Type B pancreatic cell (in vitro differentiated cells): ENCODE measurements at places on chromosomes 11 and 22.

DNA sequence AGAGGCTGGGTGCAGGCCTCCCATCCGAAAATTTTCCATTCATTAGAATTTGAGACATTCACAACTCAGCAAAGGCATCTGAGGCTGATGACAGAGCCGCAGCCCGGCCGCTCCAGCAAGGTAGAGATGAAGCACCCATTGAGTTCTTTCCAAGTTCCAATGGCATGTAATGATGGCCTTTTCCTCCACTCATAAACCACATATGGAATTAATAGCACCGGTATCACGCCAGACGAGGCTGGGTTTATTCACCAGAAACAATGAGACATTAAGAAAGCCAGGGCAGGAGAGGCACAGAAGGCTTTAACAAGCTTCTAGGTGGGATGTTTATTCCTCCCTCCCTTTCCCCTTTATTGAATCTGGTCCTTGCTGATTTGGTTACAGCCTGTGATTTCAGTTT, 534.4 kb downstream of the MN1 start:
- no peak for DNase-seq

DNA sequence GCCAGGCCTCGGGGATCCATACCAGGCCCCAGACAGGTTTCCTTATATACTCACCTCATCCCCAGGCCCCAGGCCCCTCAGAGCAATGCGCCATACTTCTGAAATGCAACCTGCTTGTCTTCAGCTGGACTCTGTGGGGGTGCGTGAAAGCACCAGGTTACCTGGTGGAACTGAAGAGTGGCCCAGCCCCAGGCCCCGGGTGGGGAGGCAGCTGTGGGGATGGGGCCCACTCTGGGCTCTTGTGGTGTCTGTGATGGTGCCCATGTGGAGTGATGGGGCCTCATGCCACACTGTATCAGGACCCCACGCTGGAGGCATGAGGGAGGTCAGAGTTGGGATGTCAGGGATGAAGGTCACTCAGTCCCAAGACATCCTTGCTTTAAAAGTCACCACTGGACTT, 999.0 kb downstream of the BRD1 start:
- no peak for DNase-seq

DNA sequence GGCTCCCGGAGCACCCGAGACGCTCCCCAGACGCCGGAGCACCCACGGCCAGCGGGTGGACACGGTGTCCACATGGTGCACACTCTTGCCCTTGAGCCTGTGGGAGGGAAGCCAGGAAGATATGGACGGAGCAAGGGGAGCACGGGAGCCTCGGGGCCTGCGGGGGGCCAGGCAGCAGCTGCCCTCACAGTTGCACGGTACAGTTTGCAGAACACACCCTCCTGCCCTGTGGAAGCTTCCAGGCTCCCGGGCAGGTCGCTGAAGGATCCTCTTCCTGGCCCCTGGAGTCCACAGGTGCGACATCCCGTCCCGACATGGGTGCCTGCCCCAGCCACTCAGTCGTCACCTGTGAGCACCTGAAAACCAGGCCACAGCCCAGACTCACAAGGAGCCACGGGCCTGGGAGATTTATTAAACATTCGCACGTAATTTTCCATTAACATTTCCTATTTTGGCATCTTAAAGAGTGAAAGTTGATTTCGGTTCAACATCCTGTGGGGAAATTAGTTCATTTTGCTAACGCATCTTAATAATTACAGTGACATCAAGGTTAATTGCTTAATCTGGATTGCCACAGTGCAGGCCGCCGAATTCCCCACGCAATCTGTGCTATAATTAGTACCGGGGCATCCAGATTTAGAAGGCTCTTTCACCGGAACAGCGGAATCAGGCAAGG, 253.3 kb downstream of the BRD1 start:
- peak; percentile 50 for DNase-seq

GRCh38 chr11:69374110-69374945, 80.4 kb downstream of the MYEOV start:
- peak; percentile 66 for DNase-seq

DNA sequence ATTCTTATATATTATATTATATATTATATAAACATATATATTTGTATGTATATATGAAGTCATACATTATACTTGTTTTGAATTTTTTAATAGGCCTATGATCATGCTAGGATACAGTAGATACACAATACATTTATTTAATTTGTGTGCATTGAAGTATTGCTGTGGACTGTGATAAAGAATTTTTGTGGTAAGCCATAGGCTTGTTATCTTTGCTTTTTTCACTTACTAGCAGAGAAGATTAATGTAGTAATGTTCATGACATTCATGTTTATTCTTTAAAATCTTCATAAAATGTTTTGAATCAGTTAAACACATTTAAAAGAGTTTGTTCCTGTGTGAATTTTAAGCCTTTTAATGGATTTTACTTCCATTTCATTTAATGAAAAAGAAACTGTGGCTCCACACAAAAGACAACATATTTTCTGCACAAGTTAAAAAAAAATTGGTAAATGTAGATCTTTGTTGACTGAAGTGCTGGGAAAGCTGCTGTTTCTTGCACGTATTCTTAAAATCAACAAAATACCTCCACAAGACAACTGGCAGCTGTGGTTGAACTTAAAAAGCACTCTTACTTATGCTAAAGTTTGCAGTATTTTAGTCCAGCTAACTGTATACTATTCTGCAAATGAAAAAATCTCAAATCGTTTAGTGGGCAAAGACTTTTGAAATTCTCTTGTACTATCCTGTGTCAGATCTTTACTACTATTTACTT, 156.2 kb downstream of the TMEM135 start:
- no peak for DNase-seq

- DNase-seq, result no peak
Measured at GRCh38 chr22:40653361-40653760, 16.8 kb upstream of the MRTFA start.

DNA sequence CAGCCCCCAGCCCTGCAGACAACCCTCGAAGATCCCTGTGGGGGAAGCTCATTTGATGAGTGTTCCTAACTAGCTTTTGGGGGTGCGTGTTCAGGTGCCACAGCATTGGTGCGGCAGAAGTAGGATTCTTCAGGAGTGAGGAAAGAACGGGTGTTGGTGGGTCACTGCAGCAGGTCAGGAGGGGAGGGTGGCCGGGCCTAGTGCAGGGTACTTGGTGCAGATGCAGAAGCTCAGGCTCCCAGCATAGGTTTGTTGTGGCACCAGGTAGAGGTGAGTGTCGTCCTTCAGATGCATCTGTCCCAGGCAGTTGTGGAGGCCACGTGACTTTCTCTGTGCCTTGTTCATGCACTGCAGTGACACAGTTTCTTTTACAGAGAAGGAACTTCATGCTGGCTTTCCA, 15.1 kb upstream of the ADORA2A start:
- DNase-seq, result no peak

- DNase-seq, result no peak
Measured at GRCh38 chr11:109680127-109680526, 258.1 kb downstream of the C11orf87 start.

DNA sequence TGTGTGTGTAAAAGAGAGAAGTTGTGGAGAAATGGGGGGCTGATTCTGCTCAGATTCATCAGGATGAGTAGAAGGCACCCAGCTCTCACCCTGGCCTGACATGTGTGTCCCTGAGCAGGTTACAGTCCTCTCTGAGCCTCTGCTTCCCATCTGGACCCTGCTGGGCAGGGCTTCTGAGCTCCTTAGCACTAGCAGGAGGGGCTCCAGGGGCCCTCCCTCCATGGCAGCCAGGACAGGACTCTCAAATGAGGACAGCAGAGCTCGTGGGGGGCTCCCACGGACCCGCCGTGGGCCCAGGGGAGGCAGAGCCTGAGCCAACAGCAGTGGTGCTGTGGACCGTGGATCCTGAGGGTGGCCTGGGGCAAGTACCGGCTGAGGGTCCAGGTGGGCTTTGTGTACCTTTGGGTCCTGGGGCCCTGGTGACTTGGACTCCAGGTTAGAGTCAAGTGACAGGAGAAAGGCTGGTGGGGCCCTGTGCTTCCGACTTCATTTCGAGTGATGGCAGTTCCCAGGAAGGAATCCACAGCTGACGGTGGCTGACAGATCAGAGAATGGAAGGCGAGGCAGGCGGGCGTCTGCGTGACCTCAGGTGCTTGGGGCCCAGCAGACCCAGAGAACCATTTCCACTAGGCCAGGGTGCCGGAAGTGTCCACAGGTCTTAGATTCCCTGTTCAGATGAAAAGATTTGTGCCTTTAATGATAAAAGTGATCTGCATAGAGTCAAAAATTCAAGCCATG, 21.9 kb downstream of the NEAT1 start:
- no peak for DNase-seq

DNA sequence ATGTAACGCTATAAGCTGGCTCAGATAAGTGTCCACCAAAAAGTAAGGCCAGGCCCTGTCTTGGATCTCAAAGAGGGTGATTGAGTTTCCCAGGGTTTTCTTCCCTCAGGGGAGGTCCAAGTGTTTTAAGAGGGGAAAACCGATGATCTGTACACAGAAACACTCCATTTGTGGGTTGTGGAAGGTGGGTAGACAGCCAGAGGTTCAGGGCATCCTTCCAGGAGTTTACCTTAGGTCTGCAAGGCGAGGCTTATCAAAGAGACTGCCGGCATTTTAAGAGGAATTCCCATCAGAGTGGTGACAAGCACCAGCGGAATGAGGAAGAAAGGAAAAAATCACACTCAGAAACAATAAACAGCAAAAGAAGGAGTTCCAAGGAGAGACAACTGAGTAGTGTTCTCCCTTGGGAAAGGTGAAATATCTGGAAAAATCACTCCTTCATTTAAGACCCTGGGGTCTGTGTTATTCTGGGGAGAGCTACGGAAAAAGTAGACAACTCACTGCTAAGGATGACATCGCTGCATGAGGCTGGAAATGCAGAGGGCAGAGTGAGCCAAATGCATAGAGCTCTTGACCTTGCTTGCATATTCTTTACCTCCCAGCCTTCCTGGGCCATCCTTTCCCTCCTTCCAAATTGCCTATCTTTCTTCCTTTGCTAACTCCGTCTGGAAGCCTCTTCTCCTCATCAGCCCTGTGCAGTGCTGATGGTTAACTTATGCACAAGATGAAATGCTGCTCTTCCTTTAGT, 22.1 kb upstream of the MMP7 start:
- no peak for DNase-seq

GRCh38 chr11:2802389-2803185, 83.0 kb downstream of the CDKN1C start:
- DNase-seq, result peak; percentile 65

GRCh38 chr11:117830072-117830471, 5.5 kb upstream of the FXYD2 start:
- no peak for DNase-seq

DNA sequence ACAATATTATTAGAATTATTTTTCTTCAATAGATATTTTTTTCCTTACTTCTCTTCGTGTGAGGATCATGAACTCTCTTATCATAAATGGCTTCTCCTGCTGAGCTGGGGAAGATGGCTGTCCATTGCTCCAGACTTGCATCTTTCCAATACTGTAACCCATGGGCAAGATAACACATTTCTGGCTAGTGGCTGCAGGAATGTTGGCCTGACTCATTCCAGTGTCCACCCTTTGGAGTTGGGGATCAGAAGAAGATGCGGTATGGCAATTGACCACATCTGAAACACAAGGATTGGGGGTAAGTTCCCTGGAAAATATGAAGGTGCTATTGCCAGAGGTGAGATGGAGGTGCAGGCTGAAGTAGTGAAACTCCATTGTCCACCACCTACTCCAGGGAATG, 92.8 kb downstream of the FAR1 start:
- DNase-seq, result no peak

- peak; percentile 89 for DNase-seq
Measured at GRCh38 chr11:130448416-130449309, at the start of gene ADAMTS15. Gene ADAMTS15 (plus strand): TSS chr11:130448645. CDS start chr11:130448974, 329 bp downstream.

DNA sequence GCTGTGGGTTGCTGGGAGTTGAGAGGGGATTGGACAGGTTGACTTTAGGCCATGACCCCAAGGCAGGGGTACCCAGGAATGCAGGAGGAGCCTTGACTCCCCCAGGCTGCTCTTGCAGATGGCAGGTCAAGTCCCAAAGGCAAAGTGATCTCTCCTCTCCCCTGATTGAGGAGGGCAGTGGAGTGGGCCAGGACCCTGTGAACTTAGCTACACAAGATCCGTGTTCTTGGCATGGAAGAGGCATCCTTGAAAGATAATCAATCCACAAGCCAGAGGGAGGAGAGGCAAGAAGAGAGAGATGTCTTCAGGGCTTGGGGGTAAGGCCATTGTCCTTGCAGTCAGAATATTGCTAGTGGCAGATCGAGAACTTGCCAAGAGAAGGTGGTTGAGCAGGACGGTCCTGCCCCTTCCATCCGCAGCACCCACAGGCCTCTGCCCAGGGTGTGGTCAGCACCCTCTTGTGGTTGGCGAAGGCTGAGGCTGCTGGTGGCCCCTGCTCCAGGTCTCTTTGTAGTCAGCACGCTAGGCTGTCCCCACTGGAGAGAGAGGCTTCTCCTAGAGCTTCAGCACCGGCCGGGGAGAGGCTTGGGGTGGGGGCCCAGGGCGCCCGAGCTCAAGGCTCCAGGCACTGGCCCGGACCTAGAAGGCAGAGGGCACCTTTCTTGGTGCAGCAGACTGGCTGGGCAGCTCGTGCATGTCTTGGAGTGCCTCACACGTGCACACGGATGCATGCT, 45.4 kb downstream of the KCNC1 start:
- no peak for DNase-seq

GRCh38 chr22:41531715-41532477, 12.4 kb downstream of the POLR3H start:
- DNase-seq, result no peak
